ENCODE measurements at places on chromosomes 2 and 18.

DNA sequence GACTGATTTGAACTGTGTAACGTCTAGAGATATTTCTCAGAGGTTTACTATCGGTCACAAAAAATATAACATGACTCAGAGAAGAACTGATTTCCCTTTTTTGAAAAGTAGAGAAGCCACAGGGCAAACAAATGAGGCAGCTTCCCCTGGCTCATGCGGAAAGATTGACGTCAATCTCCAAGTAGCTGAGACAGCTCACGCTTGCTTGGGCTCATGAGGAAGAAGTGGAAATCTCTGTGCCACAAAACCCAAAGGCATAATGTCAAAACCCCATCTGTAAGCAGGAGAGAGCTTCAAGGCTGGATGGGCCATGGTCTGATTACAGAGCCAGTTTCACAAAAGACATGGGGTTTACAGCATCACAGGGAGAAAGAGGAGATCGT lies 188.1 kb downstream of the ARL4C start:
- no peak for DNase-seq

DNA sequence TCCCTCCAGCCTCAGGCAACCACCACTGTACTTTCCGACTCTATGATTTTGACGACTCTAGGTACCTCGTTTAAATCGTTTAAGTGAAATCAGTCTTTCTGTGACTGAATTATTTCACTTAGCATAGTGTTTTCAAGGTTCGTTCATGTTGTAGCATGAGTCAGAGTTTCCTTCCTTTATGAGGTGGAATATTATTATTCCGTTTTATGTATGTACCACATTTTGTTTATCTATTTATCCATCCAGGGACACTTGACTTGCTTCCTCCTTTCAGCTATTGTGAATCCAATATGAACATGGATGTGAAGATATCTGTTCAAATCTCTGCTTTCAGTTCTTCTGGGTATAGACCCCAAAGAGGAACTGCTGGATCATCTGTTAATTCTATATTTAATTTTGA lies 19.1 kb downstream of the IL1R2 start:
- DNase-seq: no peak

DNA sequence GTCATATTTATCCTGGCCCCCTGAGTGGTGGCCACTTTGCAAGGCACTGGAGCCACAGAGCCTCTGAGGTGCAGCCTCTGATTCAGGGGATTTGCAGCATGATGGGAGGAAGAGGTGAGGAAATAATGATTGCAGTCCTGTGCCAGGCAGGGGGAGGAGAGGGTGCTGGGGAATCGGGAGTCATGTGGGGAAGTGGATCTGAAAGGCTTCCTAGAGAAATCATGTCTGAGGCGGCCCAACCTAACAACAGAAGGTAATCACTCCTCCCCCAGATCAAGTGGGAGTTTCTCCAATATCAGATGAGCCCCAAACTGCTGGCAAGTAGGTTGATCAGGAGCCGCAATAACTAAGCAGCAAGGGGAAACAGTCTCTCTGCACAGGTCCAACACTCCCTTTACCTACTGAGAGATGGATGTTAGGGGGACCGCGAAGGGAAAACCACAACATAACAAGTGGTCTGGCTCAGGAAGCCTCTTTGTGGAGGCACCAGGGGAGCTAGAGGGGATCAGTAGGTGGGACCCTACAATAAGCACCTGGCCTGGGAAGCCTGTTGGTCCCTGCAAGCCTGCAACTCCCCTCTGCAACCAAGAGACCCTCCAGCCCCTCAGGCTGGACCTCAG lies 71.8 kb upstream of the NPAS2 start:
- DNase-seq: no peak

DNA sequence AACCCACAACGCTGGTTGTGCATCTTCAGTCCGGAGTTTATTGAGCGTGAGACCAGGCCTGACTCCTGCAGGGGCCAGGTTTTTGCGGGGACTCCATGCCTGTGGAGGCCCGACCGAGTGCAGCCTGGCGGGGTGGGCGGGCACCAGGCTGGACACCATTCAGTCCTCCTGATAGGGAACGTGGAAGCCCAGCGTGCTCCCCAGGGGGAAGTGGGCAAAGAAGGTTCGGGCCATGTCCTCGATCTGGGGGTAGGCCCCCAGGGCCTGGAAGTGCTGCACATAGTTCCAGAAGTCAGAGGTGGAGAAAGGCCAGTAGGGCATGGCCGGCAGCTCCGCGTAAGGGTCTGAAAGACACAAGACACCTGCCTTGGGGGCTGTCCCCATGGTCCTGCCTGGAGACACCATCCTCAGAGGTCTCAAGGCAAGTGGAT lies 1.4 kb downstream of the OTOS start:
- no peak for DNase-seq

- no peak for DNase-seq
Measured at GRCh38 chr2:170190172-170190571, 12.2 kb downstream of the MYO3B start.

DNA sequence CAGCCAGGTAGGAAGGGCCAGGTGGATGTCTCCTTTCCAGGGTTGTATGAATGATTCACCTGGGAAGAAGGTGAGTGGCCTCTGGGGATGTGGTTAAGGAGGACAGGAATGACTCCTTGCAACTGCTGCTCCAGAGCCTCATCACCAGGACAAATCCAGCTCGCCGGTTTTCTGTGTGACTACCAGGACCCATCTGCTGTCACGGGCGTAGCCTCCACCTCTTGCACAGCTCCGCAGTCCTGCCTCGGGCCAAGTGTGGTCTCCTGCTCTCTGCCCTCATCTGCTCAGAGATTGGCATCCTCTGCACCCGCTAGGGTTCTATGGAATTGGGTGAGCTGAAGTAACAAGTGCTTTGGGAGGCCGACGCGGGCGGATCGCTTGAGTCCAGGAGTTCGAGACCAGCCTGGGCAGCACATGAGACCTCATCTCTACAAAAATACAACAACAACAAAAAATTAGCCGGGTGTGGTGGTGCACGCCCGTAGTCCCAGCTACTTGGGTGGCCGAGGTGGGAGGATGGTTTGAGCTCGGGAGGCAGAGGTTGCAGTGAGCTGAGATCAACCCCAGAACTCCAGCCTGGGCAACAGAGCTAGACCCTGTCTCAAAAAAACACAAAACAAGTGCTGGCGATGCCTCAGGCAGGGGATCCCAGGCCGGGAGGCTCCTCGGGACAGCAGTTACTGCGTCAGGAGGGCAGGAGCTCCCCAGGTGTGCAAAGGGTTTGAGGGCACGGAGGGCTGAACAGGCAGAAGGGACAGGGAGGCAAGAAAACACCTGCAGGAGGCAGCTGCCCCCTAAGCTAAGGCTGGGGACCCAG lies 831 bp upstream of the D2HGDH start:
- DNase-seq: no peak

- DNase-seq: no peak
Measured at GRCh38 chr2:45497355-45497754, 113.7 kb downstream of the SRBD1 start.

GRCh38 chr18:14089191-14089590 lies 43.0 kb downstream of the ZNF519 start:
- no peak for DNase-seq

GRCh38 chr2:217804791-217805667 lies 197.8 kb downstream of the TNS1 start:
- DNase-seq: no peak

GRCh38 chr2:60612033-60612432 lies 58.6 kb upstream of the BCL11A start:
- no peak for DNase-seq

- no peak for DNase-seq
Measured at GRCh38 chr2:65727816-65728215, 295.4 kb upstream of the SPRED2 start.

- DNase-seq: no peak
Measured at GRCh38 chr2:37391711-37392110, 47.3 kb downstream of the QPCT start.

GRCh38 chr2:126799301-126799700 lies 99.4 kb upstream of the TEX51 start:
- DNase-seq: no peak

DNA sequence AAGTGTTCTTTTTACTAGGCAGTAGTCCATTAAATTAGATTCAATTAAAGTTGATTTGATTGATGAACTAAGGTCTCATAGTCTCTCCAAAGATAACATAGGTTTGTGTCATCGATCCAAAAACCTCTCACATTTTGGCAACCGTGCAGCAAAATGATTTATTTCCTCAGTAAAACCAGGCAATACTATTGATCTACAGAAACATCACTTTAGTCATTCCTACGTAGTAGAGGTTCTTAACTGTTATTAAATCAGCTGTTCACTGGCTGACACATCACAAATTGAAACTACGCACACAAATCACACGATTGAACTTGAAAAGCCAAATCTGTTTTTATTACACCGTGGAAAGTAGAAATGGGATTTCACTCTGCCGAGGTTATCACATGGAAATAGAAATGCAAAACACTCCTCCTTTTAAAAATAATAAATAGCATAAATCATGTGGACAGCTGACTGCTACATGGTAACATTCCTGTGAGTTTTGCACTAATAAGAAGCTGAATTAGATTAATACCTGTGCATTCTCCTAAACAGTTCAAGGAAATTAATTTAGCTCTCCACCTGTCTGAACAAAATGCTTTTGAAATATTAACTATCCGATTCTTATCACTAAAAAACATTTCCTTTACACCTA lies 262.5 kb downstream of the CDH20 start:
- DNase-seq: peak; percentile 32

- DNase-seq: no peak
Measured at GRCh38 chr2:138516030-138516704, 14.6 kb downstream of the SPOPL start.

- no peak for DNase-seq
Measured at GRCh38 chr2:229733611-229734245, 19.4 kb upstream of the DNER start.

DNA sequence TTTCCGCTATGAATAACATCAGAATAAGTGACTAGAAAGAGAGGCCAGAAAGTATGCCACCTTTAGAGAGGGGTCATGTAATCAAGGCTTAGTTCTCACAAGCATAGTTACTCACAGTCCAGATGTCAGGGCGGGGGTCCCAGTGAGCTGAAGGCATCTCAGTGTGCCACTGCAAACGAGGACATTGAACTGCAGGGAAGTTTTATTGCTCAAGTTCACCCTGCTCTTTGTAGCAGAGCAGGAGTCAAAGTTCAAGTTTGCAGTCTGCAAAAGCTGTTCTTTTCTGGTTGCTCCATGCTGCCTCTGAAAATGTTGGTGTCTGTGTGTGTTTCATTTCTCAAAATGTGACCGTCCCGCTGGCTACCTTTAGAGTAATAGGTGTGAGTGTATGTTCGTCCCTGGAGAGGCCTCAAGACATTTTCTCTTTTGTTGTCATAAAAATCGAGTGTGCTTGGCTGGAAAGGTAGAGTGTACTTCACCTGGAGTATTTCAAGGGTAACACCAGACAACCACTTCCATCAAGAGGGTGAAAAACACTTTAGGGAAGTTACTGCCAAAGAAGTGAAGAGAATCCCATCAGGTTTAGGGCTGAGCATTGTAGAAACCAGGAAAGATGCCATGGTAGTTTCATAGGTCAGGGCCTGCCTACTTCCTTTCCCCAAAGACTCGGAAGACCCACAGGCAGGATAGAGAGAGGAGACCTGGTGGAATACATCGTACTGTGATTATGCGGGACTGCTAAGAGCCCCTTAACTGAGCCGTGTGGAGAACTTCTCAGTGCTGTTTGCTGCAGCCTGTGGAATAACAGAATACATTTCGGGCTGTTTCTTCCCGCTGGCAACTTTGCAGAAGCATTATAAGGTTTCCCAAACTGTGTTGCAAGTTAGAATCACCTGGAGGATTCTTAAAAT lies 89.9 kb downstream of the LYPD6 start:
- no peak for DNase-seq

DNA sequence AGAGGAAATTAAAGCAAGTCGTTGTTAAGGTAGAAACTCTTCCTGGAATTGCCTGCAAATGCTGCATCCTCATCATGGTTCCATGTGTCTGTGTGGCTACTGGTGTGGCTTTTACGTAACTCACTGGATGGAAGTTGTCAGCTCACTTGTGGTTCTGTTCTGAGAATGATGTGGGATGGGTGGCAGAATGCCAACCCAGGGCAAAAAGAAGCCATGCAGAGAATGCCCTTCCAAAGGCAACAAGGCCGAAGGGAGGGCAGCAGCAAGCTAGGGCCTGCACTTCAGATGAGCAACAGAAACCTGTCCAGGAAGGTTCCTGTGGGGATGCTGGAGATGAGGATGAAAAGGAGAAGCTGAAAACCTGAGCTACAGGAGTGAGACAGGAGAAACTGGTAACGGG lies 10.4 kb upstream of the NAPG start:
- DNase-seq: no peak

- DNase-seq: no peak
Measured at GRCh38 chr18:23539911-23540525, 36.7 kb downstream of the RMC1 start.

DNA sequence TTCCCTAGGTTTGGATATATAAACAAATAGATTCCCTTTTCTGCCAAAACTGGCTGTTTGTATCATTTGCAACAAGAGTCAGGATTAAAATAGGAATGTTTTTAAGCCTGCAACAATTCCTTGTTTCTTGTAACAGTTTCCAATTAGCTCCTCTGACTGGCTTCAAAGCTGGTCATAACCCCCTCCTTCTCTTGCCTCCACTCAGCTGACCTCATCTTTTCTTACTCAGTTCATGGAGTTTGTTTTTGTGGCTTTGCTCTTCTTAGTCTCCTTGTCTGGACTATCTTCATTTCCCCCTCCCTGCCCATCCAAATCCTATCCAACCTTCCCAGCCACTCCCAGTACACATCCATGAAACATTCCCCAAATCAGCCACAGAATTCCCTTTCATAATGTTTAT lies 14.3 kb upstream of the RAPH1 start:
- no peak for DNase-seq

- DNase-seq: no peak
Measured at GRCh38 chr2:64008434-64009009, 10.7 kb downstream of the VPS54 start.

DNA sequence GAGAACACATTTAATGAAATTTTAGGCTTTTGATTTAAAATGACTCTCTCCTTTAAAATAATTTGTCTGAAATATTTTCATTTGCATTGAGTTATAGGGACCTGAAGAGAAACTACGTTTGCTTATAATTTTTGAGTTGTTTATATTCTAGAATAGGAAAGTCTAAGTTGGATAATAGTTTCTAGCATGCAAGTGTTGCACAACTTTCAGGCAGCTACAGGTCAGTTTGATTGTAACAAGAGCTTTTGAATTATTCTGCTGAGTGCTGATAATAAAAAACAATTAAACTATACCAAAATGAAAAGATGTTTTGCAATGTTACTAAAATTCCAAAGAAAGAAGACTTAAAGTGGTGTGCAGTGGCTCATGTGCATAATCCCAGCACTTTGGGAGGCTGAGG lies 71.0 kb downstream of the PDE1A start:
- DNase-seq: no peak

GRCh38 chr18:64273724-64274123 lies 124.8 kb upstream of the LINC00305 start:
- DNase-seq: no peak
